Stimulated activated CD8-positive, alpha-beta memory T cell treated with anti-CD3 and anti-CD28 coated beads, Interleukin-2, amount 100 ng/mL, for 1 hour (primary cell): ENCODE measurements at places on chromosomes 3 and 15.

GRCh38 chr3:119841808-119842471 is 60.0 kb downstream of the NR1I2 start:
- no peak for DNase-seq

DNA sequence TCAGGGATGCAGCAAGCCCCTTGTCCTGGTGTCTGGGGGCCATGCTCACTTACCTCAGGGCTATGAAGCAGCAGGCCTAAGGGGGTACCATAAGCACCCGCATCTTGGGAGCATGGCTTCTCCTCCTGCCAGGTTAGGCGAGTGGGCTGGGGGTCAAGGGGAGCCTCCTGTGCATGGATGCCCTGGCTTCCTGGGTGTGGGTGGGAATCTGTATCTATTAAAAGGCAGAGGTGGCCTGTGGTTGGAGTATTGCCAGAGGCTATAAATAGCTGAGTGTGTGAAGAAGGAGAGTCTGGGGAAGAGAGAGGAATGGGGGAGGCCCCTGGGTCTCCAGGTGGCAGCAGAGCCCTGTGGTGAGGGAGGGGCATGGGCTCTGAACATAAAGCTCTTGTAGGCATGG is 19.5 kb downstream of the ACVR2B start:
- no peak for DNase-seq

GRCh38 chr3:83457551-83457950 is 1501.2 kb upstream of the CADM2 start:
- no peak for DNase-seq

GRCh38 chr3:127680146-127680661 is 7.5 kb downstream of the ABTB1 start:
- DNase-seq = no peak

DNA sequence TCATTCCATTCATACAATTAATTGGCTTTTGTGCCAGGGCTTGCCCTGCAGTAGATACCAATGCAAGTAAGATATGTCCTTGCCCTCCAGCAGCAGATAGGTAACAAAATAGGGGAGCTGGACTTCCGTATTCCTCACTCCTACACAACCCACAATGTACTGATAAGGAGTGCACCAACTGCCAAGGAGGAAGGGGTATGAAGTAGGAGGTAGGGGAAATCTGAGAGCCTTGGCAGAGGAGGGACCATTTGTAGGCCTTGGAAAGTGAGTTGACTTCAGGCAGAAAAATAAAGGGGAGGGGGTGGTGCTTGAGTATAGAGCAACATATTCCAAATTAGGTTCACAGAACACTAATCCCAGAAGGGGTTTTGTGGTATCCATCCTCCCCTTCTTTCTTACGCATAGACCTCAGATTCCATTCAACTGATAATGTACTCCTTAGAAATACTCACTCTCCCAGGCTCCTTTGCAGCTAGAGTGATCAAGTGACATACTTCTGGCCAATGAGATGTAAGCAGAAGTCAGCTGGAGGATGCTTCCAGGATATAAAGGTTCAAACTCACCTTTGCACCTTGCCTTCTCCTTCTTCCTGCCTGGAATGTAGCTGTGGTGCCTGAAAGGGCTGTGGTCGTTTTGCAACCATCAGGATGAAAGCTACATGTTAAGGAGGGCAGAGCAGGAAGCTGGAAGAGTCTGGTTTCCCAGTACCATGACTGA is 127.1 kb upstream of the SMAD3 start:
- no peak for DNase-seq

DNA sequence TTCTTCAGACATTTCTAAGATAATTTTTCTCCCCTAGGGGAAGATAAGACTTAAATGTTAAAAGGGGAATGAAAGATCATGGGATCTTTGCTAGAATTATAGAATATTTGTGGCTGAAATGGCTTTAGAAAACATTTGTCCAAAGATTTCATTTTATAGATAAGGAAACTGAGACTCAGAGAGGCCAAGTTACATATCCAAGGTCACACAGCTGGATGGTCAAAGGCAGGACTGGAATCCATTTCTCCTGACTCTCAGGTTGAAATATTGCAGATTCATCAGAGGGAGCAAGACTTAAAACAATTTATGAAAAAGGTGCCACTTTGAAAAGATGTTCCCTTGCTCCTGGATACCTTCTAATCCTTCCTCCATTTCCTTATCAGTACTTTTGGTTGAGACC is 19.5 kb upstream of the LEKR1 start:
- DNase-seq = no peak

DNA sequence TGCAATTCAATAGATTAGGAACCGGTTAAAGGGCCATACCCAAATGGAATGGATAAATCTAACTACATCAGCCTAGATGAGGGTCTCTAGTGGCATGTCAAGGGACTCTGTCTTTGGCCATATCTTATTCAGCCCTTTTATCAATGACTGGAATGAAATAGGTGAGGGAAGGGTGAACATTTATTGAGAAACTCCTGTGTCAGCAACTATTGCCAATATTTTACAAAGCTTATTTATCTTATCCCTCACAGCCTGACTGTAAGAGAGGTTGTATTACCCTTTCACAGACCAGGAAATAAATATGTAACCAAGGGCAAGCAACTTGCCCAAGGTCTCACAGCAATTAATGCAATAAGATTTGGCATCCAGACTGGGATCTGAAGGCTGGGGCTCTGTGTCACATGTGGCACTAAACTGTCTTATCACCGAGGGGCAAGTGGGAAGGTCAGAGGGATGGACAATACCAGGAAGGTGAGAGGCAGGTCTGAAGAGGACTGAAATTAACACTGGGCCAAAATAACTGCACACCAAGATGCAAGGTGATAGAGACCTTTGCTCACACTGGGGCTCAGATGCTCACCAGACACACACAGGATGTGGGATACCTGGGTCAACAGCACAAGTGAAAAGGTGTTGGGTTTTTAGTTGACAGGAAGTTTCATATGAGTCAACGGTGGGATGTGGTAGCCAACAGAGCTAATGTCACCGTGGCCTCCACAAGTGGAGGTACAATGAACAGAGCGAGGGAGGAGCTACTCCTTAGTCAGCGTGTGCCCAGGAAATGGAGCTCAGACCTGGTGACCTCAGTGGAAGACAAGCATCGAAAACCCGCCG is 261.3 kb downstream of the RPLP1 start:
- DNase-seq = peak; percentile 52

DNA sequence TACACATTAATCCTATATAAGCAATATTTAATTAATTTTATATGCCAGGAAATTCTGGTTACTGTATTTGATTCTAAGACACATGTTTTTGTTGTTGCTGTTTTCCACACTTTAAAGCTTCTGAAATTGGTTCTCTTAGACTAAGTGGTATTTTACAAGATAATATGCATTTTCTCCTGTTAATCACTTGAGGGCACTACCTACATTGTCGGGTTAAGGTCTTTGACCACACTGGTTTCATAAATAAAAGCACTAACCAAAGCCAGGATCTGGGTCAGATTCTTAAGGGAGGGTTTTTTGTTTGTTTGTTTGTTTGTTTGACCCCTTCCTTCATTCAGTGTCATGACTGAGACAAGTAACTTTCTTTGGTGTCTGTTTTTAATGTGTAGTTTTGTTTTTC is 590.2 kb downstream of the RBMS3 start:
- no peak for DNase-seq

DNA sequence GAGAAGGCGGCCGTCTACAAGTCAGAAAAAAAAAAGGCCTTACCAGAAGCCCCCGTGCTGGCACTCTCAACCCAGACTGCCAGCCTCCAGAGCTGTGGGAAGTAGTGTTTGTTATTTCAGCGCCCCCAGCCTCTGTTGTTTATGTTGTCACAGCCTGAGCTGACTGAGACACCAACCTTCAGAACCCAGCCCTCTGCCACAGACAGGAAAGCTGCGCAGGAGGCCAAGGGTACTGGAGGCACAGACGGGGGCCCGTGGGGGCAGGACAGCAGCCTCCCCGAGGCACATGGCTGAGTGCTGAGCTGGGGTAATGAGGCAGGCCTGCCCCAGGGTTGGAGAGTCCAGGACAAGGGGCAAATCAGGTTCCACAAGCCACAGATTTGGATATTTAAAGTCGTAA is 33.7 kb downstream of the HCN4 start:
- no peak for DNase-seq

- no peak for DNase-seq
These were observed 153.8 kb downstream of the EEFSEC start for GRCh38 chr3:128307029-128307633.

- DNase-seq = peak; percentile 70
These were observed 8.7 kb upstream of the SEMA3B start for GRCh38 chr3:50260027-50260941.

DNA sequence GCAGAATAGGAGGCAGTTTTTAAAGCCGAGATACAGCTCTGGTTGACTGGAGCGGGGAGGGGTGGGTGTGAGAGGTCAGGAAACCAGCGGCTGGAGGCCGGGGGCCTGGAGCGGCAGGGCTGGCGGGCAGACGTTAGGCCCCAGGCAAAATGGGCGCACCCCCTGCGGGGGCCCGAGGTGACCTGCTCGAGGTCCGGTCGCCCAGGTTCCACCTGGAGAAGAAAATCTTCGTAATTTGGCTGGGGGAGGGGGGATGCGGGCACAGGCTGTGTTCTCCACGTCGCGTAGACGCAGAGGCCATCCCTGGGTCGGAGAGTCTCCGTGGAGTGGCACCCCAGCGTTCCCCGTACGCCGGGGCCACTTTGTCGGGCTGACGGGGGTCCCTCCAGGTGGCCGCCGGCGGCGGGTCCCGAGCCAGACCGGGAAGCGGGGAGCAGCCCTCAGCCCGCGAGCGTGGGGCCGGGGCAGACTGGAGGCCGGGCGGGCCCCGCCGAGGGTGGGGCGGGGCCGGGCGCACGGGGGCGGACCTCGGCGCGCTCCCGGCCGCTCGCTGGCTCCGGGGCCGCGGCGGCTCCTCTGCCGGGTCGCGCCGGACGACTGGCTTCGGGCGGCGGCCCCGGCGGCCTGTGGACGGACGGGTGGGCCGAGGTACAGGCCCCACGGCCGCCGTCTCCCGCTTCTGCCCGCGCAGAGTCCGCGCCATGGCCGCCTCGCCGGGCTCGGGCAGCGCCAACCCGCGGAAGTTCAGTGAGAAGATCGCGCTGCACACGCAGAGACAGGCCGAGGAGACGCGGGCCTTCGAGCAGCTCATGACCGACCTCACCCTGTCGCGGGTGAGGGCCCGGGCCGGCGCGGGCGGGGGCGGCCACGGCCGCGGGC is at the start of gene CRTC3:
TSS of gene CRTC3 (plus strand) at position 553 of the 879 bp plus-strand sequence. CDS start at position 702, 149 bp downstream.
- peak; percentile 16 for DNase-seq

- no peak for DNase-seq
These were observed 35.5 kb downstream of the FBLN2 start for GRCh38 chr3:13584427-13584891.

- no peak for DNase-seq
These were observed 516.7 kb upstream of the MDFIC2 start for GRCh38 chr3:70829092-70829491.

GRCh38 chr3:132064114-132064513 is 29.3 kb upstream of the CPNE4 start:
- no peak for DNase-seq

DNA sequence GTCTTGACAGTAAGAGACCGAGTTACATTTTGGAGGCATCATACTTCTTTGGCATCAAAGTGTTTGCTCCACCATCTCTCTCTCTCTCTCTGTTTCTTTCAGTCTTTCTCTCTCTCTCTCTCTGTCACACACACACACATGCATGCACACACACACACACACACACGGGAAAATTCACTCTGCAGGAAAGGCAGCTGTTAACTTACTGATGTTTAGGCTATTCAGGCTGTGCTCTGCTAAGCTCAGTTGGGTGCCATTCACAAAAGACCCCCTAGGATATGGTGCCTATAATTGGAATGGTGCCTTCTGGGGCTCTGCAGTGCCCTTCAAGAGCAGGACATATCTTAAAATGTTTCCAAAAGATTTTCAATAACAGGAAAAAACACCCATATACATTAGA is 78.2 kb downstream of the KCNH8 start:
- DNase-seq = no peak

DNA sequence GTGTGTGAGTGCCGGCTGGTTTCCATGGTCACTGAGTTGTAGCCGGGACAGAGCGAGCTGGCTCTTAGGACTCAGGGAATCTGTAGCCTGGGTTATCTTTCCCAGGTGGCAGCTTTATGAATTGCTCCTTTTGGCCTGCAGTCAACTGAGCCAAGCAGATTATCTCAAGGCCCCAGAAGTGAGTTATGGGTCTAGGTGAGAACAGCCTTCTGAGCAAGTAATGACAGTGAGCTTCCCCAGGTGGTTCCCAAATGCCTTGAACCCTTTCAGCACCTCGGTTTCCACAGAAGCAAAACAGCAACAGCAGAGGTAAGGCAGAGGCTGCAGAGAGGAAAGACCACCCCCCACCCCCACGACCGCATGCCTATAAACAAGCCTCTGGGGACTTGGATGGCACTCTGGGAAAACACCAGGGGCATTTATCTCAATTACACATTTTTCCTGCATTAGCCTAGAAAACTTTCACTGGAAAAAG is 56.7 kb upstream of the DGKG start:
- no peak for DNase-seq

DNA sequence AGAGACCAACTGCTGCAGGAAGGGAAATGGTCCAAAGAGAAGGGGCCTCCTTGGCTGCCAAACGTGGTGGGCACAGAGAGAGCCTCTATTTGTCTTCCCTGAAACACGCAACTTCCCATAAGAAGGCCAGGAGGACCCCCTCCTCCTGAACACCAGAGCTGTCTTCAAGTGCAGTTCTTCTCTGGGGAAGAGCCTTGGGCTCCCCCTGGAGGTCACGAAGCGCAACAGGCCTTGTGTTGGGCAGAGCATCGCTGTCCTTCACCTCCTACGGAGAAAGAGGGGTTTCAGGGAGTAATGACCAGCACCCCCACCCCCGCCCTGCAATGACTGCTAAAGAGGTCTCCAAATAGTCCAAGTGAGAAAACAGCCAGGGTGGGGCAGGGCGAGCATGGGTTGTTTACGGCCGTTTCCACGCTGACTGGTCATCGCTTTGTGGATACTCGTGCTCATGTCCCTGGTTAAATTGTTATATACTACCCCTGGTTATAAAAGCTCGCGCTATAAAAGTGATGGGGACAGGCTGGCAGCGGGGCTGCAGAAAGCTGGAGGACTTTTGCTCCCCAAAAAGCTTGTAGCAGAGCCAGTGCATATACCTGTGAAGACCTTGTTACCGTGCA is 397.5 kb upstream of the ATP10A start:
- no peak for DNase-seq

- DNase-seq = no peak
These were observed 144.0 kb upstream of the SMAD3 start for GRCh38 chr15:66921319-66921915.

GRCh38 chr3:174775603-174776002 is 83.5 kb upstream of the NAALADL2 start:
- no peak for DNase-seq

- DNase-seq = no peak
These were observed 38.4 kb upstream of the CGNL1 start for GRCh38 chr15:57337868-57338411.

DNA sequence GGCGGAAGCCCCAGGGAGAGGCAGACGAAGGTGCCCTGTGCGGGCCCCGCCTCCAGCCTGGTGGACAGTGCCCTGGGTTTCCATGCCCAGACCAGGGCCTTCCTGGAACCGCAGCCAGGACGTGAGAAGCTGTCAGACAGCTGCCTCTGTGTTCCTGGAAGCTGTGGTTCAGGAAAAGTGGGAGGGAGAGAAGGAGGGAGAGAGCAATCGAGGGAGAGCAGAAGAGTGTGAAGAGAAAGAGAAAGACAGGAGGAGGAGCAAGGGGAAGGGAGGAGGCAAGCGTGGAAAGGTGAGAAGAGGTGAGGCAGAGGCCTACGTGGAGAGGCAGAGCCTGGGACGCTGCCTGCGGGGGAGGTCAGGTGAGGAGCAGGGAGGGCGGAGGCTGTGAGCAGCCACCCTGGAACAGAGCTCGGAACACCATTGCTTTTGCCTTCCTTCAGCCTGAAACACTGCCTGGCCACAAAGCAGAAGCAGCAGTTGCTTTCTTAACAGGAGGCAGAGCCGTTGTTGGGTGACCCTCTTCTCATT is 18.6 kb downstream of the ZDHHC19 start:
- DNase-seq = no peak

GRCh38 chr3:143830063-143830462 is 18.2 kb downstream of the SLC9A9 start:
- no peak for DNase-seq
